ENCODE measurements at places on chromosomes 6 and 20. TPM values are rescaled to one million over a fixed set of nuclear protein-coding genes. Genes with fewer than 3 reads are reported as not detected.

GRCh38 chr6:108902382-108902792 lies 54.2 kb downstream of the ARMC2 start:
- DNase-seq: no peak

DNA sequence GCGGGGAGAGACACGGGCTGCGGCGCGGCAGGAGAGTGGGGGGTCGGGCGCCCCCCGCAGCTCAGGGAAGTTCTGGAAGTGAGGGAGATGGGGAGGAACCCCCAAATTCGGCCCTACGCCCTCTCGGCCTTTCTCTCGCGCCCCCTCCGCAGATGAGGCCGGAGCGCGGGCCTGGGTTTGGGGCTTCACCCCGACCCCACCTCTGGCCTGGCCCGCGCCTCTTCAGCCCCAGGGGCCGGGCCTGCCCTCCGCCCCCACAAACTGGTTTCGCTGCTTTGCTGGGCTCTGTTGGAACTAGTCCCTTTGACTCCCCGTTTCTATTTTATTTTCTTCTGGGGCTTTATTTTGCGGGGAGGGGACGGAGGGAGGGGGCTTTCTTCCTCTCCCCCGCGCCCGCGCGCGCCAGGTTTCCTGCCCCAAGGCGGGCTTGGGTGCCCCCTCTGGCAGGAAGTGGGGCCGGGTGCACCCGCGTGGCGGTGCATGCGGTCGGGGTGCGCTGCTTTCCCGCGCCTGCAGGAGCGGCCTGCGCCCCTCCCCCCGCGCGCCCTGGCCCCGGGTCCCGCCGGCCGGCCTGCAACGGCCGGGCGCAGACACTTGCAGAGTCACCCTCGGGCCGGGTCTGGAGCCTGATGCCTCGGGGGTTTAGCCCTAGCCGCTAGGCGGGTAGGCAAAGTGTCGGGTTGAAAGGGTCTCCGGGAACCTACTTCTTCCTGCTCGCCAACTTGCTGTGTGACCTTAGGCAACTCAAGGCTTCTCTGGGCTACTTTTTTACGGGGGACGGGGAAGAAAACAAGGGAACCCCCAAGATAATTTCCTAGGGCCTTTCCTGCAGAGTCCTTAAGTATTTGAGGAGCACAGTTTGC lies 1.3 kb downstream of the HMGA1 start:
- no peak for DNase-seq

DNA sequence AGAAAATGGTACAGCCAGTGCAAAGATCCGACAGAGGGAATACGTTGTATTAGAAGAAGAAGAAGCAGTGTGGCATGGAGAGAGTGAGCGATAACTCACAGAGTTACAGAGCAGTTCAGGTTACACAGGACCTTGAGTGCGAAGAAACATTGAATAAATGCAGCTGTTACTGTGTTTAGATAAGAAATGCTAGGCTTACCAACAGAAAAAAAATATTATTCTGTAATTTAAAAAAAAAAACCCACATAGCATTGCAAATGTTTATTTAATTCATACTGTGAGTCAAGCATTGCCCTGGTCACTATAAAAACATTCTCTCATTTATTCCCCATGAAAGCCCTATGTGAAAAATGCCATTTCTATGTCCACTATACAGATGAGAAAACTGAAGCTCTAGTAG lies 373.4 kb upstream of the EPHA7 start:
- DNase-seq: no peak

GRCh38 chr20:45592574-45593189 lies 13.6 kb upstream of the WFDC8 start:
- peak; percentile 66 for DNase-seq

The GATA5 gene
- not detected for total RNA-seq

The CHRNA4 gene
- total RNA-seq: not detected

The PNLDC1 gene
- total RNA-seq: not detected

Data from HFFc6 (cell line).